CD4-positive, alpha-beta memory T cell (primary cell): ENCODE measurements at places on chromosomes 5 and 9.

DNA sequence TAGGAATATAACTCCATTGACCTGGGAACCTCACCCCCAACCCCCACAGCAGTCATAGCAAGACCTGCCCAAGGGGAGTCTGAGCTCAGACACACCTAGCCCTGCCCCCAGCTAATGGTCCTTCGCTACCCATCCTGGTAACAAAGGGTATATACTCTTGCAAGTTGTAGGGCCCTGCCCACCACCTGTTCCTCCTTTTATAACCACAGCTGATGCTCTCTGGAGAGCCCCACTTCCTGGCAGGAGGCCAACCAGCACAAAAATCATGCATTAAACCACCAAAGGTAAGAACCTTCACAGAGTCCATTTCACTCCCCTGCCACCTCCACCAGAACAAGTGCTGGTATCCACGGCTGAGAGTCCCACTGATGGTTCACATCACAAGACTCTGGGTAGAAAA lies 1195.3 kb upstream of the SEMA6A start:
- DNase-seq, result no peak

- DNase-seq, result no peak
These were observed 79.4 kb downstream of the FER start for GRCh38 chr5:108827131-108827530.

- DNase-seq, result no peak
These were observed 61.6 kb upstream of the ANGPTL2 start for GRCh38 chr9:127183814-127184582.

DNA sequence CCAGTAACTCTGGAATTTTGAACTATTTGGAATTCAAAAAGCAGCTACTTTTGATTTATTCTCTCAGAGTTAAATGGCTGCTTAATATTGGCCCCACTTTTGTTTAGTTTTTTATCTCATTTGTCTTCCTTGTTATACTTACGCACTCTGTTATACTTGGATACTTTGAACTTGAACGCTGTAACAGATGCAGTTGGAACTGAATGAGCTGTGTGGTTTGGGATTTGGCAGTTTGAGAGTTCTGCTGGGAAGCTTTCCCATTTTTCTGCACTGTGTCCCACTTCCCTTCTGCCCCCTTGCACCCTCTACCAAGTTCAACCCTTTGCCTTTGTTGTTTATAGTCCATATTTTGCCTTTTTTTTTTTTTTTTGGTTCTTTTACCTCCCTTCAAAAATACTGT lies 3.8 kb downstream of the RHOBTB3 start:
- DNase-seq, result no peak

DNA sequence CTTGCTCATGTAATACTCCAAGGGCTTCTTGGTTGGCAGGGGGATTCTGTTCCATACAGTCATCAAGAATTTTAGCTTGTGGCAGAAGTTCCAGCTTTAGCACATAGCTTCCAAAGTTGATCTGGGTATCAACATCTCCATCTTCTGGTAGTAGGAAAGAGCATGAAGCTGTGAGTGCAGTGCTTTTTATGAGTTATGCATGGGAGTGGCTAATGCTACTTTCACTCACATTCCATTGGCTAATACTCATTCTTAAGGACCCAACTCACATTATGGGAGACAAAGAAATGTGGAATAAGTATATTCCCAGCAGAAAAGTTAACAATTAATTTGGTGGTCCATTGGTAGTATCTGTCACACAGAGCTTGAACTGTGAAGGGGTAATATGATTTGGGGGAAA lies 194.2 kb upstream of the CHD1 start:
- DNase-seq, result no peak

GRCh38 chr5:176508603-176509002 lies 28.6 kb downstream of the RNF44 start:
- no peak for DNase-seq

DNA sequence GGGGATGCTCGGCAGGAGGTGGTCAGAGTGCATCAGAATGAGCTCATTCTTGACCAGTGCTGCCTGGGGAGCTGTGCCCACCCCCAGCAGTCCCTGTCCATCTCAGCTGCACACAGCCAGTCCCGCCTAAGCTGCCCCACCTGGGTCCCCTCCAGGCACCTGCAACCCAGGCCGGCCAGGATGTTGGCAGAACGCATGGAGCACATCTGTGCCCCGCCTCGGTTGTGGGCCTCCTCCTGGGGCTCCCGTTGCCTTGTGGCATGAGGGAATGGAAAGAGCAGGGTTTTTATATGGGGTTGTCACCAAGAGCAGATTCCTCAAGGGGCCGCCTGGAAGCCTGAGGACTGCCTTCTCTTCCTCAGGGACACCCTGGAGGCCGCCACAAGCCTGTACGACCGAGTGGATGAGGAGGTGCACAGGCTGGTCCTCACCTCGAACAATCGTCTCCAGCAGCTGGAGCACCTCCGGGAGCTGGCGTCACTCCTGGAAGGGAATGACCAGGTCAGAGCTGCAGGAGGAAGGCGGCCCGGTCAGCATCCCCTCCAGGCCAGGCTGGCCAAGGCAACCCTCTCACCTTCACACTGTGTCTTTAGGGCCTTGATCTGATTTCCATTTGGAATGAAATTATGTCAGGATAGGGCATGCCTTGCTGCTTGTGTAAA lies 34.8 kb upstream of the LRRC14B start:
- no peak for DNase-seq

DNA sequence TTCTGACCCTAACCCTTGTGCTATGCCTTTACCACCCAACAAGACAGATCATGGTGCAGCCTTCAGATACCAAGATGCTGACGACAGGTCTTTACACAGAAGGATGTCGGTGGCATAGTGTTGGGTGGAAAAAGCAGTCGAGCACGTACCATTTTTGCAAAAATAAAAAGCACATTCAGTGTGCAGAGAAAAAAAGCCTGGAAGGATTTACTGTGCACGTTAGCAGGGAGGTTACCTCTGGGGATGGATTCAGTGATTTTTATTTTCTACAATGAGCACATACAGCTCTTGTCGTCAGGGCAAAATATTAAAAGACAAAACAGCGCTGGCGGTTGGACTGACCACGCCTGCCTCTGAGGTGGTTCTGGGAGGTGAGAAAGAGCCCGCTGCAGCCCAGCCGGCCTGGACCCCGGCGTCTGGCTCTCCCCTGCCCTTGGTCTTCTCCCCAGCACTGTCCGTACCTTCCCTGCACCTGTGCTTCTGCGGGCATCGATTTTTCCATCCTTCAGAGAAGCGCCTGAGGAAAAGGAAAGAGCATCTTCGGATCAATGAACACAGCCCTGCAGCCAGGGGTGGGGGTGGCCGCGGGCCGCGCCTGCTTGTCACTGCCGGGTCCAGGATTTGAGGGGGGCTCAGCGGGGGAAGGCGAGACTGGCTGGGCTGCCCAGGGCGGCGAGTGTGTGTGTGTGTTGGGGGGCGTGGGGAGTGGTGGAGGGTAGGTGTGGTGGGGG lies 200.0 kb upstream of the IER5L start:
- DNase-seq, result no peak

DNA sequence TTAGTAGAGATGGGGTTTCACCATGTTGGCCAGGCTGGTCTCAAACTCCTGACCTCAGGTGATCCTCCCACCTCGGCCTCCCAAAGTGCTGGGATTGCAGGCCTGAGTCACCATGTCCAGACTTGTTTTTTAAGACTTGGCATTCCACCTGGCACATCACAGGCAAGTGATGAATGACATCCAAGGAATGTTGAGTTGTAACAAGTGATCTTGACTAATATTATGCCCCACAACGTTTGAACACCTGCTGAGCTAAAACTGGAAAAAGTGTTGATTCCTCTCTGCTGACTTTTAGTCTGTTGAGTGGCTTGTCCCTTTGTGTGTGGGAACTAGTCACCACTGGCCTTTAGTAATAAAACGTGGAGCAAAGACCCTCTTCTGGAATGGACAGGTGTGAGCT lies 54.6 kb downstream of the SUB1 start:
- no peak for DNase-seq

GRCh38 chr5:36152324-36153297 lies 700 bp downstream of the SKP2 start:
- no peak for DNase-seq

DNA sequence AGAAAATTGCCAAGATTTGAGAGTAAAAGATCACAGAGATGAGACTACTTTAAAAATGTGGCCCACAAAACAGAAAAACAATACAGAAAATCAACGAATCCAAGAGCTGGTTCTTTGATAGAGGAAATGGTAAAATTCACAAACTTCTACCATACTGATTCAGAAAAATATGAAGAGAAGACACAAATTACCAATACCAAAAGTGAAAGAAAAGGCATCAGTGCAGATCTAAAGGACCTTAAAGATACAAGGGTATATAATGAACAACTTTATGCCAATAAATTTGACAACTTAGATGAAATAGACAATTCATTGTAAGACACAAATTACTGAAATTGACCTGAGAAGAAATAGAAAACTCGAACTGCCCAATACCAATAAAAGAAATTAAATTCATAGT lies 24.4 kb upstream of the SLC1A1 start:
- no peak for DNase-seq

DNA sequence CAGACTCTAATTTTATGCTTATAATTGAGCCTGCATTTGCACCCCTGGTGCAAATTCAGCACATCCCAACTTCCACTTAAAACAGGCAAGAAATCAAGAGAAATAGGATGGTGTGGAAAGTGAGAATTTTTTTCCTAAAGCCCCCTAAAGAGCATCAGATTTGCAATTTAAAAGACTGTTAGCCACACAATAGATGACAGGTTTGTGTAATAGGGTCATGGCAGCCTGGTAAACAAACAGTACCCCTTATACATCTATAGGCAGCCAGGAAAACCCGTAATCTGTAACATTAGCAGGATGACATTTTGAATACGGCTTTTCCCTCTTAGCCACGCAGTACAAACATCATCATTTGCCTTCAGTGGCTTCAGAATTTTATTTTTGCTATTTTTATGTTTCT lies 17.2 kb downstream of the EBF1 start:
- DNase-seq, result no peak

GRCh38 chr5:170623576-170624181 lies 119.9 kb downstream of the KCNIP1 start:
- no peak for DNase-seq

GRCh38 chr9:37700900-37701299 lies 50.1 kb downstream of the FRMPD1 start:
- no peak for DNase-seq

DNA sequence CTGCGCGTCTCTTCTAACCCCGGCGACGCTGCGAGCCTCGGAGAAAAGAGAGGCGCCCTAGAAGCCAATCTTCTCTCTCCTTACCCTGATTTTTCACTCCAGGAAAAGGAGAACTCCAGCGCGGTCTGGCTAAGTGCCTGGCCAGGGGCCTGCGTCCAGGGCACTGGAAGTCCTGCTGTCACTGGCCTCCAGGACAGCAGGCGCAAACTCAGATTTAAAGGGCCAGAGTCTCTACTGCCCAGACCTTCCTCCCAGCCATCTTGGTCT lies 553 bp upstream of the FOXB2 start:
- no peak for DNase-seq

DNA sequence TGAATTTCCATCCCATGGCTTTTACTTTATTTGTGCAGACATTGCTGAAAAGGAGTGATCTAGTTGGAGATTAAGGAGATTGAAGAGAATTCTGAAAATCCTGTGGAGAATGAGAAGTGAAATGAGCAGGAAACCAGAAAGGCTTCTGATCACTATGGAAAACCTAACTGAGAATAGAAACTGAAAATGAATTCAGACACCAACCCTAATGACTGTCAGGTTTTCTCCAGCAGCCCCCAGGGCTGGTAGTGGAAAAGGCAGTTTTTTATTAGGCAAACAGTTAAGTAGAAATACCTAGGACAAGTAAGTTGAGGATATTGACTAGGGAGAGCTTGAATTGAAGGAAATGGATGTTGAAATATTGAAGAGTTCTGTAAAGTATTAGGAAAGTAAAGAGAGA lies 14.7 kb upstream of the ARRDC3 start:
- no peak for DNase-seq

GRCh38 chr9:86764221-86764624 lies 183.1 kb downstream of the GAS1 start:
- DNase-seq, result no peak

GRCh38 chr9:109705515-109705914 lies 74.5 kb upstream of the PALM2AKAP2 start:
- DNase-seq, result no peak

- no peak for DNase-seq
These were observed 13.8 kb downstream of the SNX30 start for GRCh38 chr9:112764344-112764743.

GRCh38 chr9:82242285-82242963 lies 253.9 kb downstream of the SPATA31D1 start:
- no peak for DNase-seq

DNA sequence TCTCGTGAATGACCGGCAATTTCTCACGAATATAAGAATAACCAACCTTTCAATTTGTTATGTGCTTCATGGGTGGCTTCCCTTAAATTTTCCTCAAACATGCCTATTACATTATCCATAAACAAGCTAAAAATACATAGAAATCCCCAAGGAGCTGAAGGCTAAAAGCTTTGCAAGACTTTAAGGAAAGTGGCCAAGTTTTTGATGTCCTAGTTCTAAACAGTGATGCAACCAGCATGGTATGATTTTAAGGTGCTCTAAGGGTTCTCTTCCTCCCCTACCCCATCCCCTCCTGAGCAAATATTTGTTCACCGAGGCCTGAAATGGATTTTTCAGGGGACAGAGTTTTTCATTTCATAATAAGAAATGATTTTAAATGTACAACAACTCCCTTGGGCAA lies 79.8 kb downstream of the RGS7BP start:
- DNase-seq, result no peak

- DNase-seq, result no peak
These were observed 681 bp upstream of the CHSY3 start for GRCh38 chr5:129903466-129904101.

GRCh38 chr9:95061916-95062595 lies 255.5 kb downstream of the FANCC start:
- DNase-seq, result no peak

DNA sequence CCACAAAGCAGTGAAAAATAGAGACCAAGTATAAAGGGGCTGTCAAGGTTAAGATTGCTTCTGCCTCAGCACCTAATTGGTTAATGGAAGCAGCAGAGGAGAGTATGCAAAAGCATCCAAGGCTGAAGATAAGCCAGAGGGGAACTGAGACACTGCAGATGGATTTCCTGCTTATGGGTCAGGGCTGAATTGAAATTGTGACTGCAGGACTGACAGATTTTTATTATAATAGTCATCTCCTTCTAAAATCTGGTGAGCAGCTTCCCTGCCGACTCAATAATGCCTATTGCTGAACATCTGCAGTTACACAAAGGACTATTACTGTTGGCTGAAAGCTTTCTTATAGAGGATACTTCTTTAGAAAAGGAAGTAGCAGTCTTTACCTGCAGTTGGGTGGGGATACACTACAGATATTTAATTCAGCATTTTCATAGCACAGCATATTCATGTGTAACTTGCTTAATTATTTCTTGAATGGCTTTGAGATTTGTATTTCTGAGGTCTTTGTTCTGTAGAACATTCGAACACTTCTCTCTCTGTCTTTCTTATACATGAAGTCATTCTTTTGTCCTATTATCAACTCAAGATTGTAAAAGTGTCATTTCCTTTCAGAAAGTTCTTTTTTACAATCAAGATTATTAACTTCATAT lies 363.0 kb upstream of the RIOK2 start:
- DNase-seq, result no peak
